CD4-positive, CD25-positive, alpha-beta regulatory T cell (primary cell): ENCODE measurements at places on chromosomes 2 and 18.

- no peak for DNase-seq
These were observed 208.2 kb downstream of the SPP2 start for GRCh38 chr2:234258562-234259141.

GRCh38 chr18:13289481-13290205 is 71.1 kb downstream of the LDLRAD4 start:
- no peak for DNase-seq

- no peak for DNase-seq
These were observed 65.3 kb downstream of the MIB1 start for GRCh38 chr18:21805771-21806366.

DNA sequence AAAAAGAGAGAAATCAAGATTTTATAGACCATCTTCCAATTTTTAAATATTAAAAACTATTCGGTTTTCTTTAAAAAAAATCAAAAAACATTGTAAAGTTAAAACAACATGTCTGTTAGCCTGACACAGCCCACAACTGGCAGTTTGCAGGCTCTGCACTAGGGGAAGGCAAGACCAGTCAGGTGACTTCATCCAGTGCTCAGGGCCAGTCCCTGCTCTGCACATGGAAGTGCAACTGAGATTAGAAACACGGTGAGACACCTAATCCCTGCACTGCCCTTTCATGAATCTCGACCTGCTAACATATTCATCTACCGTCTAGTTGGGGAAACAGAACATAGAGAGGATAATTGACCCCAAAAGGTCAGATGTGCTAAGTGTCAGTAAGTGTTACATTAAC is 135.2 kb downstream of the BARD1 start:
- no peak for DNase-seq

- DNase-seq: no peak
These were observed 36.7 kb downstream of the FANCL start for GRCh38 chr2:58204195-58204959.

- DNase-seq: no peak
These were observed 3.9 kb downstream of the CRACDL start for GRCh38 chr2:98932164-98932563.

DNA sequence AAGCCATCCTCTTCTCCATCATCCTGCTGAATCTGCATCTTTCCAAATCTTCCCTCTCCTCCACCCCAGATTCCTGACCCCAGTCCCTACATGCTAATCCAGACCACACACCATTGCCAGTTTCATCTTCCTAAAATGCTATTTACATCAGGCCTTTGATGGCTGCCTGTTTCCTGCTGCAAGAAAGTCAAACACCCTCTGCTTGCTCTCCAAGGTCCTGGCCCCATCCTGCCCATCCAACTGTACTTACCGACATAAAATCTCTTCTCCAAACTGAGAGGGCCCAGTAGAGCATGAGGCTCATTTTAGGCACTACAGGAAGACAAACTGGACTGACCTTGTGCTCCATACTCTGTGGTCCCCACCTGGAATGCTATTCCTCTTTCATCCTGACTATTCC is 19.0 kb downstream of the ALK start:
- no peak for DNase-seq

- no peak for DNase-seq
These were observed 196.7 kb upstream of the SIX2 start for GRCh38 chr2:45205985-45206384.

GRCh38 chr2:133139847-133140533 is 428.3 kb downstream of the NCKAP5 start:
- DNase-seq: no peak

DNA sequence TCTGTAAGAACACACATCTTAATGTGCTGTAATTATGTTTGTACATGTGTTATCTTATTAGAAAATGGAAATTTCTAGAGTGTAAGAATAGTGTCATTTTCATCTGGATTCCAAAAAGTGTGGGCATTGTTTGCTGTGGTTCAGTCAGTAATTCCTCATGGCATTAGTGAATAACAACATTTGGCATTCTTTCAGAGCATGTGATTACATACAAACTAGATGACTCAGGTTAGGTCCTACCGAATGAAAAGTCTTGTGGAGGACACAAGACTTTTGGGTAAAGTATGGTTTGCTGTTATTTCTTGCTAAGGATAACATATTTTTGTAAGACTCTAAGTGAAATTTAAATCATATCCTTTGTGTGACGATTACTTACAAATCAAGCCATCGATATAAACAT is 593.1 kb upstream of the NRXN1 start:
- DNase-seq: no peak

DNA sequence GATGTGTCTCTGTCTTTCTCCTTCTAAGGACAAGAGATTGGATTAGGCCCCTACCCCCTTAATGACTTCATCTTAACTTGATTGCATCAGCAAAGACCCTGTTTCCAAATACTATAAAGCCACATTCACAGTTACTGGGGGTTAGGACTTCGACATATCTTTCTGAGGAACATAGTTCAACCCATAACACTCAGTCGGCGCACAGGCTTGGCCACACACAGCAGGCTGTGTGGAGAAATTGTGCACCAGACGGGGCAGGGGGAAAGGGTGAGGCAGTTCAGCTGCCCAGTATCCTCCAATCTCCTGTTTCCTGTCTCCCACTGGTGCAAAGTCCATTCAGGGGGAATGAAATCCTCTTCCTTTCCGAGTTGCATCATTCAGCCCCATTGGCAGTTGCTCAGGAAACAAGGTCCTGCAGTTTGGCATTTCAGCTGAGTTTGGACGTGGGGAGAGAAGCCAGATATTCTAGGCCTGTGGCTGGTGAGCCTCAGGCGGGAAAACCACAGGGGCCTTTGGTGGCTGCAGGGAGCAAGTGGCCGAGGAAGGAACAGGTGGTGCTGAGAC is 9.4 kb upstream of the RAPGEF4 start:
- DNase-seq: no peak

- DNase-seq: no peak
These were observed 106.4 kb downstream of the ACOXL start for GRCh38 chr2:110838657-110839384.

DNA sequence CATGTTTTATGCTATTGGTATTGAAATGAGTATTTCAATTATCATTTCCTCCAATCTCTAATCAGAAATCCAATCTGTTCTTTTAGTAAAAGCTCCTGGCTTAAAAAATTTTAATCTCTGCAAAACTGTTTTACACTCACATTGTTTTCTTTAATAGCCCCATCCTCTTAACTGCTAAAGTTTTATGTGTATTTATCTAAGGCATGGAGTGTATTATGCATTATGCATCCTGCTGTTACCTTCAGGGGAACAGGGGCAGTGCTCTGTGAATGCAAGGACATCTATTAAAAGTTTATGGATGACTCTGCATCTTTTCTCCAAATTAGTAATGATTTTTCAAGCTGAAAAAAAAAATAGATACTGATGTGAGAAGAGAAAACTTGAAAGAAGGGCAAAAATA is 1261.6 kb upstream of the NXPH2 start:
- no peak for DNase-seq

DNA sequence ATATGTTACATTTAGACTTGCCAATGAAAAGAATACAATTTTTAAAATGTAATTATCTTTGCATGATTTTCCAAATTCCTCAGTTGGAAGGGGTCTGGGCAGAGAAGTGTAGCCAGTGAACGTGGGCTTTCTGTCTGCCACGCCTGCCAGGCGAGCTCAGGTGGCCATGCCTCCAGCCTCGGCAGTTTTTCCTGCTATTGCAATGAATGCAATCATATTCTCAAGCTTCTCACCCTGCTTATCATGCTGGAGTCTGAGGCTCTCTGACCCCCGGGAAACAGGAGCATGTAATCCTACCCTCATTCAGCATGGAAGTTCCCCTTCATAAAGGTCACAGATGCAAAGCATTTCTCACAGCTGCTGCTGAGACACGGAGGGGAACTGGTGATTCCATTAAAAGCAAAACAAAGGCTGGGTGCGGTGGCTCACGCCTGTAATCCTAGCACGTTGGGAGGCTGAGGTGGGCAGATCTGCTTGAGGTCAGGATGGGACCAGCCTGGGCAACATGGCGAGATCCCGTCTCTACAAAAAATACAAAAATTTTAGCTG is 154.8 kb downstream of the MBP start:
- no peak for DNase-seq

GRCh38 chr2:151946250-151946884 is 118.1 kb upstream of the ARL5A start:
- no peak for DNase-seq

DNA sequence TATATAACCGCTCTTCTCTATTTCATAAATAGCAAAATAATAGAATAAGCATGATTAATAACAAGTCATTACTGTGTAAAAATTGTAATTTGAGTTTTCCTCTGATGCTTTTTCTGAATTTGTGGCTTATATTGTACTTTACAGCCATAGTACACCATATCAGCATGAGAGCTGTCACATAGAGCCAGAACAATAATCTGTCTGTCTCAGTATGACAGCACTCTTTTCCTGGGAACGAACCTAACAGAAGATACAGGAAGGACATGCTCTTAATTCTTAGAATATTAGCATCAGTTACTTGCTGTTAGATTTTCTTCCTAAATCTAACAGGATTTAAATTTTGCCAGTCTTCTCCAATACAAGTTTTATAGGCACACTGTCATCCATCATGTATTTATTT is 21.3 kb upstream of the NRXN1 start:
- no peak for DNase-seq

- no peak for DNase-seq
These were observed 134.3 kb upstream of the TACR1 start for GRCh38 chr2:75333646-75334045.

GRCh38 chr2:207763303-207763917 is 6.3 kb downstream of the FZD5 start:
- DNase-seq: no peak

- DNase-seq: no peak
These were observed 504.7 kb downstream of the KCNJ3 start for GRCh38 chr2:155203178-155203577.

DNA sequence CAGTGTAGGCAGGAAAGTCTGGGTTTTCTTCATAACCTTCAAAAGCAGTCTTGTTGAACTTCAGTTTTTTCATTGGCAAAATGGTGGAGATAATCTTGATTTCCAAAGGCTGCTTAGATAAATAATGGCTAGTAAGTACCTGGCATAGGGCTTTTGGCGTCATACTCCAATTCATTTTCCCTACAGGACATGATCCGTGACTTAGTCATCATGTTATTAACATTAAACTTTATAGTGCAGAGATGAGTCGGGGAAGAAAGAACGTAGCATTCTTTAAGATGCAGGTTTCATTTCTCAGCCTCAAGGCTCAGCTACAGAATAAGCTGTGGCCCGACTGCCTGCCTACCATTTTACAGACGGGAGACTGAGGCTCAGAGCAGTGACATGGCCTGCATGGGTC is 64.0 kb downstream of the RALBP1 start:
- no peak for DNase-seq

DNA sequence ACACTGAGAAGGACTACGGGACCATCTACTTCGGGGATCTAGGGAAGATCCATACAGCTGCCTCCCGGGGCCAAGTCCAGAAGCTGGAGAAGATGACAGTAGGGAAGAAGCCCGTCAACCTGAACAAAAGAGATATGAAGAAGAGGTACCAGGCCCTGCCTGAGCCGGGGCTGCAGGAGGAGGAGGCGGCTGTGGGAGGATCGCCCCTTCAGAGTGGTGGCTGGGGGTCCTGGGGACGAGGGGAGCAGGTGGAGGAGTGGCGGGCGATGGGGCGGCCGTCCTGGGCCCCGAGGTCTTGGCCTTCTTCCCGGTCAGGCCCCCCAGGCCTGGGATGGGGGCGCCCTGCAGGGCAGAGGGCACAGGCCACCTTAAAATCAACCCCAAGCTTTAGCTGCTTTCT is 524 bp downstream of the ANKRD30B start:
- DNase-seq: no peak

DNA sequence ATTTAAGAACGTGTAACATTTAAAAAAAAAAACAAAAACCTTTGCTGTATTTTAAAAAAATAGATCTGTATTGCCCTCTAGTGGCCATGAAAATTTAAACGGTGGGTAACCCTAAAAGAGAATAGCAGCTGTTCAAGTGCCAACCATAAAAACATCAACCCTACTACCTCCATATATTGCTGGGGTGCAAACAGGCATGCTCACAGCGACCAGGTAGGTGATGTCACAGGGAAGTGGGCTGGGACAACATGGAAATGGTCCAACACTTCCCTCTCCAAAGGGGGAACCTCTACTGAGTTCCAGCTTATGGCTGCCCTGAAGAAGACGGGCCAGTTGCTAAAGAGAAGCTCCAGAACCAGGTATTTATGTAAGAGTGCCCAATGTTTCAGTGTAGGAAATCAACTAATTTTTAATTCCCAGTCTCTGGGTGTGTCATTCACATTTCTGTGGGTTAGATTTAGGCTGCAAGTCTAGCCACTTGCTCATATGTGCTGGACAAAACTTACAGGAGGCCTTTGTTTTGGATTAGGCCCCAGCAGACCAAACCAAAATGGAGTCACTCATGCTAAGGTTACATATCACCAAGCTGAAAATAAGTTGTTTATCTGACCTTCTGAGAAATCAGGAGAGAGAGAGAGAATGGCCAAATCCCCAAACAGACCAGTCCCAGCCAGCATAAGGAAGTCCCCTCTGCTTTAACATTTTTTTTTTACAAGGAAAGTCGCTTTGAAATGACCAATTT is 54.5 kb downstream of the SKA1 start:
- no peak for DNase-seq

DNA sequence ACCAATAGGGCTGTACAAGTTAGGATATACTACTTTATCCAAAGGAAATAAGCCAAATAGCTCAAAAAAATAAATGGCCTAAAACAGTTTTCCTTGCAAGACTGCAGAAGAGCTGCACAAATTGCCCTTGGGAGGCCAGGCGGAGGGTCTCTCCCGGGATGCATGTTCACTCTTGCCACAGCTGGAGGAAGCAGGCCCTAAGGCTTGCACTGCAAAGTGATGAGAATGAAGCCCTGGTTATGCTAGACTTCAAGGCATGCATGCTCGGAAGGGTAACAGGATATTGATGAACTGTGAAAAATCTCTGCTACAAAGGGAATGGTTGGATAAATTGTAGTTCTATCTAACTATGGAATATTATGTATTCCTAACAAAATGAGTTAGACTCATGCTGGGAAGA is 27.5 kb upstream of the LDLRAD4 start:
- no peak for DNase-seq

DNA sequence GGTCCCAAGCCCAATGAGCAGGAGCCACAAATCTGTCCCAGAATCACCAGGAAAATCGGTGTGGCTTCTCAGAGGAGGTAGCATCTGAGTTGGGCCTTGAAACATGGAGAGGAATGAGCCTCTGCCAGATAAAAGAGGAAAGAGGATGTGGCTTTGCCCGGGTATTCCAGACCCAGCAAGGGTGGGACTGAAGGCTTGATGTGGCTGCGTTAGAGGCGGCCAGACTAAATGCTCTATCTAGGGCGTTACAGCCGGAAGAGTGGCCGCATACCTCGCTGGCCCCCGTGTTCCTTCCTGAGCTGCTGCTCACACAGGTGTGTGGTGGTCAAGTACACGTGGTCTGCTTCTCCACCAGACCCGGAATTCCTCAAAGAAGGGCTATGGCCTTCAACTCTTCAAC is 33.9 kb upstream of the POMC start:
- DNase-seq: no peak
